ENCODE measurements at places on chromosomes 1 and 21.

DNA sequence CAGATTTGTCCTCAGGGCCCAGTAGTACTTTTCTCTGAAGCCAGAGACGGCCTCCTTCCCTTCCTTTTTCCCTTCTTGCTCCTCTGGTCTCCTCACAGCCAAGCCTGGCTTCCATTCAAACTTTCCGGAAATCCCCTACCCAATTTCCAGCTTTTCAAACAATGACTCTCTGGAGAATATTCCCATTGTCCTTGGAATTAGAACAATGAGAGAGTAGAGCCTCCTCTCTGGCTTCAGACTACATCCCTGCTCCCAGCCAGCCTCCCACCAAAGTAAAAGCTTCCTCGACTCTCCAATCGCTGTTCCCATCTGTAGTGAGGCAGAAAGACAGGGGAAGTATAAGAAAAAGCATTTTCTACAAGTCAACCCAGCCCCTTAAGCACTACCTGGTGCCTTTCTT, 77.7 kb upstream of the SOX13 start:
- no peak for DNase-seq

- DNase-seq, result no peak
These were observed 3.0 kb upstream of the SUMO3 start for GRCh38 chr21:44820851-44821250.

DNA sequence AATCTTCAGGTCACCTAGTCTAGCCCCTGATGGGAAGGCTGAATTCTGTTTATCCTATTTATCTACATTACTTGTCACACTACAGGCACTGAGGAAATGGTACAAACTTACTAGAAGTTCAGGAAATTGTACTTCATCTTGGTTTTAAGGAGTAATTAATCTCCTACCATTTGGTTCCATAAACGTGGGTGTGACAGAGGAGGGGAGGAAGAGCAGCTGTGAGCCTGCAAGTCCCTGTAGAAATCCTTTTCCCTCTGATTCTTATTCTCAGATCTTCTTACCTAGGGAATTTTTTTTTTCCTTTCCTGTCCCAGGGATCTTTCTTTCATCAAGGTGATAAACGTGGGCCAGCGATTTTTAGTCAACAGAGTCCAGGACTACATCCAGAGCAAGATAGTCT, 14.1 kb downstream of the PFKFB2 start:
- no peak for DNase-seq

- DNase-seq, result no peak
These were observed 127.9 kb downstream of the PTPRU start for GRCh38 chr1:29364101-29364678.

All from NT2/D1 (cell line).